ENCODE measurements at places on chromosomes 4 and X. TPM values are rescaled to one million over a fixed set of nuclear protein-coding genes. Genes with fewer than 3 reads are reported as not detected.

The AMER1 gene
- total RNA-seq, result 6.7 TPM

The RAI2 gene
- 0.33 TPM for total RNA-seq

The MID1 gene
- 70.5 TPM for total RNA-seq

The TRIM61 gene
- 0.45 TPM for total RNA-seq

The TMEM47 gene
- total RNA-seq, result 99.6 TPM

The CXCL11 gene
- 38.4 TPM for total RNA-seq

The TLL1 gene
- total RNA-seq, result not detected

The CXCL13 gene
- 0.51 TPM for total RNA-seq

The RBM46 gene
- total RNA-seq, result not detected

The NEXMIF gene
- not detected for total RNA-seq

The REELD1 gene
- total RNA-seq, result not detected

The PGAM4 gene
- not detected for total RNA-seq

The IGSF1 gene
- total RNA-seq, result not detected

The GUCY1A1 gene
- 23.6 TPM for total RNA-seq

The VEGFC gene
- 1.5 TPM for total RNA-seq

The CITED1 gene
- not detected for total RNA-seq

The DCAF12L2 gene
- not detected for total RNA-seq

The RPS6KA6 gene
- total RNA-seq, result 3.8 TPM

The CYP4V2 gene
- 43.3 TPM for total RNA-seq
